ENCODE measurements at places on chromosomes 11 and 22. TPM values are rescaled to one million over a fixed set of nuclear protein-coding genes. Genes with fewer than 3 reads are reported as not detected.

The TREH gene
- total RNA-seq: 0.25 TPM

The CACNA1I gene
- total RNA-seq: 1.2 TPM

The RAG2 gene
- total RNA-seq: not detected

The DDX25 gene
- not detected for total RNA-seq

The TSPAN32 gene
- total RNA-seq: 3.7 TPM

The LYVE1 gene
- total RNA-seq: 62.9 TPM

The FOLR1 gene
- total RNA-seq: not detected

The ROBO3 gene
- total RNA-seq: 18.9 TPM

The DESI1 gene
- 20.6 TPM for total RNA-seq

The YAP1 gene
- total RNA-seq: 232 TPM

The SYT7 gene
- total RNA-seq: 3.4 TPM

The HEPHL1 gene
- 1.7 TPM for total RNA-seq
